Skin of body (tissue), 3 donors: ENCODE measurements at places on chromosomes 6 and 20. TPM values are rescaled to one million over a fixed set of nuclear protein-coding genes. Genes with fewer than 3 reads are reported as not detected.

GSTA3 gene
- total RNA-seq = 0.39 TPM

DNA sequence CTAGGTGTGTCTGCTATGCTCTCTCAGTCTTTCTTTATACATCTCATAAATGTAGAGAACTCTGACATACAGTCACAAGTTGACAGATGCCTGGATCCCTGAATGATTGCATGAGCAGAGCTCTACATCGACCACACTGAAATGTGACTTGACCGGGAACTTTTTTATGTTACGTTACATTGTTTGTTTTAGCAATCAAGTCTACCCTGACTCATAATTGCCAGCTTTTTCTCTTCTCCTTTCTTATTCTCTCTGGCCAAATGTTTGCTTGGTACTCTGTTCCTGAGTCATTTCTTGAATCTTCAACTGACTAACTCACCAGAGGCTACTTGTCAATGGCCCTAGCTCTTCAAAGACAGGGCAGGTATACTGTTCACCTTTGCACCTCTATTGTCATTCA lies 213.6 kb upstream of the DTNBP1 start:
- no peak for DNase-seq

RNF114 gene
- 36.4 TPM for total RNA-seq

DNA sequence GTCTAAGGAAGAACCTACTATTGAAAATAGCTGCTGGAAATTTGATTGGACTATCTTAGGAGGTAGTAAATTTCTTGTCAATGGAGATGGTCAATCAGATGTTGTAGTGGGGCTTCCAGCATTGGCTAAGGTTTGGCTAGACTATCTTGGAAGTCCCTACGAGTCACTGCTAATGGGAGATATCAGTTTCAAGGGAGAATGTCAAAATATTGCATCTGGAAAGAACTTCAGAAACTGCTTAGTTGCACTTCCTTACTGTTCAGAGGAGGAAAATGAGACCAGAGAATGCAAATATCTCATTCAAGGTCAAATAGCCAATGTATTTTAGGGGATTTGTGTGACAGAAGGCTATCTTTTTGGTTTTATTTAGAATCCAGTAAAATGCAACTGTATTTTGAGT lies 53.5 kb upstream of the CCN2 start:
- DNase-seq = no peak

GRCh38 chr6:15493437-15494168 lies 169.2 kb downstream of the DTNBP1 start:
- no peak for DNase-seq

- no peak for DNase-seq
Measured at GRCh38 chr20:2911200-2911599, 37.9 kb downstream of the PTPRA start.

DNA sequence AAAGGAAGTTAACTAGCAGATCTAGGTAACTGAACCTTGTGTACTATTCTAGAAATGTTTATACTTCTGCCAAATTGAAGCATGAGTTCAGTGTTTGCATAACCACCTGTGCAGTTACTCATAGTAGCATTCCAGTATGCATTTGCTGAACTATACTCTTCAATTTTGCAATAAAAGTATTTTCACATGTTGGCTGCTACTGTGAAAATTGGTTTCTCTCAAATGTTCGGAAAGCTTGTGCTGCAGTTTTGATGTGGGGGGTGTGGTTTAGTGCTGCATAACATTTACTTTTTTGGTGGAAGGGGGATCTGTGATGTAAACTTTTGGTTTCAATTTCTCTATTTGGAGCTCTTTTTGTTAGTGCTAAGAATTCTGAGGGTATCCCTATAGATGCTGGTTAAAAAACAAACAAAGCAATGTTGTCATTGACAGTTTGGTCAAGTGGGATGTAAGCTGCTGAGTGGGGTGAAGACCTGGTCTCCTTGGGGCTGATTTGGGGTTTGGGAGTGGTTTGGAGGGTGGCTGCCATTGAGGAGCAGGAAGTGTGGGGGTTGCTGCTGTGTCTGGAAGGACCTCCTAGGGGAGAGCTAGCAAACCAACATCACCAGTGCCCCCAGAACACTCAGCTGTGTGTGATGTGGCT lies 87.8 kb downstream of the CARMIL1 start:
- no peak for DNase-seq

DNA sequence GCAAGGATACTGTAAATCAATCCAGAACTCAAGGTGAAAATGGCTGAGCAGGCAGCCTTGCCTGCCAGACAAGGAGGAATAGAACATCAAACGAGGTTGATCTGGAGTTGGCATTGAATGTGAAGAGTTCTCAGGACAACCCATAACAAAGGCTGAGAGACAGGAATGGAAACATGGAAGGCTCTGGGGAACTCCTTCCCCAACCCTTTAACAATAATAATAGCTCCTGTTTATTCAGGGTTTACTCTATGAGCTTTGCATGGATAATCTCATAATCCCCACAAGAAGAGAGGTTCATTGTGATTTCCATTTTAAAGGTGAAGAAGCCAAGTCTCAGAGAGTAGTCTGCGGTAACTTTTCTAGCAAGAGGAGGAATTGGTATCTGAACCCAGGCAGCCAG lies 151.7 kb downstream of the SOD2 start:
- DNase-seq = no peak

OOEP gene
- not detected for total RNA-seq

DNA sequence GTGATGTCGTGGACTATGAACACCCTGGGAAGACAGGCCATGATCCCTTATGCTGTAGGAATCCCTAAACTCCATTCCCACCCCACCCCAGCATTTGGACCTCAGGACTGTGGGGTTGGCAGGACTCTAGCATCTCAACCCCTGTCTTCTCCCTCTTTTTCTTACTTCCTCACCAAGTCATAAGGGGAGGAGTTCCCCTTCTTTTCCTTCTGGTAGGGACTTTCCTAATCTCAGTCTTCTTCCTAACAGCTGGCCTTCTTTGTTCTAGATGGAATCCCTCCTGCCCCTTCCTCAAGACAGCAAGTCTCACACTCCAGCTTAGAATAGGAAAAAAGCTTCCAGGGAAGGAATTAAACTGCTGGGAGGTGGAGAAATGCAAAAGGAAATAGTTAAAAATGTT lies 2.3 kb upstream of the SIRPB2 start:
- no peak for DNase-seq

GRCh38 chr6:10522929-10523573 lies 1.9 kb downstream of the GCNT2 start:
- DNase-seq = no peak

DNA sequence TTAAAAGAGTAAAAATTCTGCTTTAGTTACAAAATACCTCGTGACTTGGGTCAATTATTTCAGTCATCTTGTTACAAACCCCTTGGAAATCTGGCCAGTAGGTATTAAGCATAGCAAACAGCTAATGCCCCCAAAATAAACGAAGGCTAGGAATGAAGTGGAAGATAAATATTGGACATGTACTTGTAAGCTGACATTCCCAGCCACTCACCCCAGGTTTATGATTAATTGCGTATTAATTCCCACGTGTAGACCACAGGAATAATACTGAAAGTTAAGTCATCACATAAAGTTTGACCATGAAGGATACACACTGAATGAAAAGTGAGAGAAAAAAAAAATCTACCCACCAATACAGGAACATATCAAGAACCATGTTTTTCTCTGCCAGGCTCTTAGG lies 936.5 kb upstream of the ADGRB3 start:
- no peak for DNase-seq

TNFRSF6B gene
- 3.4 TPM for total RNA-seq

NCOA6 gene
- 14.5 TPM for total RNA-seq

DPPA5 gene
- not detected for total RNA-seq
